Stimulated activated CD4-positive, alpha-beta T cell treated with anti-CD3 and anti-CD28 coated beads, Interleukin-15, amount 100 ng/mL, for 1 hour (primary cell): ENCODE measurements at places on chromosomes 12 and 14.

- DNase-seq, result no peak
These were observed 175.8 kb downstream of the TTC8 start for GRCh38 chr14:89000007-89000942.

GRCh38 chr14:50260511-50260910 lies 29.1 kb upstream of the SOS2 start:
- no peak for DNase-seq

GRCh38 chr12:120438495-120439198 lies 734 bp downstream of the COX6A1 start:
- DNase-seq, result no peak

DNA sequence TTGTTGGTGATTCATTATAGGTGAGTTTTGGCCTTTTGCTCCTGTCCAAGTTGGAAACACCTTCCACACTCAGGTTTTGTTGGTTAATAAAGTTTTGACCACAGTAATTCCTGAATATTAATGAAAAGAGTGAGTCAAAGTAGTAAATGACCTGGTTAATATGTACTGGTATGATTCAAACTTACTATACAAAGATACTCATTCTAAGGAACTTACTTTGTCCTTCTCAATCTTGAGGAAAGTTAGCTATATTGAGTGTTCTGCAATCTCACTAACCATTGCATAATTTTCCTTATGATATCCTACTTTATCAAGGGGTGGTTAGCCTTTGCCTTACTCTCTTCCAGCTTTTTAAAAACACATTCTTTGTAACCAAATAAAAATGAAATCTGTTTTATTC lies 20.9 kb upstream of the HECTD1 start:
- DNase-seq, result no peak

DNA sequence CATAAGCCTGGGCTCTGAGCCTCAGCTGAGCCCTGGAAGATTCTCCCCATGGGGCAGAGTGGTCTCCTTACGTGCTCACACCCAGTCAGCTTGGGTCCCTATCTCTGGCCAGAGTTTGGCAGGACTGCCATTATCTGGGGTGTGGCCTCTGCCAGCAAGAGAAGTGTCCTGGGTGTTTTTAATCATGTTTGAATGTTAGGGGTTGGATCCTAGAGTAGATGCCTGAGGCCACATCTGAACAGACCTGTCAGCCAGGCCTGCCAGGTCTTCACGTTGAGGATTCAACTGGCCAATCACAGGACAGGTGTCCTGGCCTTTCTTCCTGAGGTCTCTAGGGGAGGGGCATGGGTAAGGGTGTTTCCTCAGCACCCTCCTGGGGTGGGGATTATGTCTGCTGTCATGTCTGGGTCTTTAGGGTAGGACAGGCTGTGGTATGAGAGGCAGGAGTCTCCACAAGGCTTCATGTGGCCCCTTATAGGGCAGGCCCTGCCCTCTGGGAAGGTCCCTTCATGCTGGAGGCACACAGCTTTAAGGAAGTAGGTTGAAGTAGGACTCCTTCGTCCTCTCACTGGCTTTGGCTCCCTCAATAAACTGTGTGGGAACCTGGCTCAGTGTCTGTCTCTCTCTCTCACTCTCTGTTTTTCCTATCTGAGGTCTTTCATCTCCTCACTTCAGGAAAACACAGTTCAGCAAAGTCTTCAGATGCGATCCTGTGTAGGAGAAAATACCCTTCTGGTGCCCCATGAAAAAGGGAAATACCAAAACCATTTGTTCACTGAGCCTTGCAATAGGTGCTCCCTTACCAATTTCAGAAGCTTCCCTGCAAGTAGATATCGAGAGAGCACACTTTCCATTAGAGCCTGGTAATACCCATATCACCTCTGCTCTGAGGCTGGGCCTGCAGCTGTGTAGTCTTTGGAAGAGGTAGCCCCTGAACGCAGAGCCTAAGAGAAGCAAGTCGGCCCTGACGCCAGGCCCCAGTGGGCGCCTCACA lies 6.7 kb upstream of the FITM1 start:
- no peak for DNase-seq

DNA sequence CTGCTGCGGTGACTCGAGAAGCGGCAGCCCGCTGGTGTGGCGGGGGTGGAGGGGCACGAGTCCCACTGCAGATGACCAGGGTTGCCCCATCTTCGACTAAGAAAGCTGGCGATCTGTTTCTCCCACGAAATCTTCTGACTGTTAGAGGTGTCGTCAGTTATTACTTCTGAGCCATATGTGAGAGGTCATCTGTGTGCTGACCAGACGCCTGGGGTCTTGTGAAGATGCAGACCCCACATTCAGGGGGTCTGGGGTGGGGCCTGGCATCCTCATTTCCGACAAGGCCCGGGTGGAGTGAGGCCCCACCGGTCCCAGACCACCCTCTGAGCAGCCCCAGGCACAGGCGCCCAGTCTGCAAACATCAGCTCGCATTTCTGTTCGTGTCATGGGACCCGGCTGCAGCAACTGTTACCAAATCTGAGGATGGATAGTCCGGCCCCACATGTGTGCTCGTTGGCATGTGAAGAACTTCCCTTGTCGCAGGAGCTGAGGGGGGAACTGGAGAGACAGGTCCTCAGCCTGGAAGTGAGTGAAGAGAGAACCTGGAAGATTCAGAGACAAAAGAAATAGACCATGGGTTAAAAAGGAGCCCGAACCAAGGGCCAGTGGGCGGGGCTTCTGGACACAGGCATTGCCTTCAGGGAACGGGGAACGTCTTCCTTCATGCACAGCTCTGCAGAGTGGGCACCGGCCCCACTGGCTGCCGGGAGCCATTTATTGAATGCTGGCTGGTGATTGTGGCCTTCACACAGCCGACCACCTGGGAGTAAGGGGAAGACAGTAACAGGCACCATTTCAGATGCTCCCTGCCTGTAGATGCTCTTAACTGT lies 135.2 kb downstream of the ADGRD1 start:
- no peak for DNase-seq

GRCh38 chr14:80627745-80628144 lies 313.8 kb downstream of the CEP128 start:
- no peak for DNase-seq

GRCh38 chr12:30828686-30829085 lies 73.9 kb upstream of the CAPRIN2 start:
- DNase-seq, result no peak

- DNase-seq, result no peak
These were observed 128.7 kb downstream of the TMX1 start for GRCh38 chr14:51368721-51369163.

DNA sequence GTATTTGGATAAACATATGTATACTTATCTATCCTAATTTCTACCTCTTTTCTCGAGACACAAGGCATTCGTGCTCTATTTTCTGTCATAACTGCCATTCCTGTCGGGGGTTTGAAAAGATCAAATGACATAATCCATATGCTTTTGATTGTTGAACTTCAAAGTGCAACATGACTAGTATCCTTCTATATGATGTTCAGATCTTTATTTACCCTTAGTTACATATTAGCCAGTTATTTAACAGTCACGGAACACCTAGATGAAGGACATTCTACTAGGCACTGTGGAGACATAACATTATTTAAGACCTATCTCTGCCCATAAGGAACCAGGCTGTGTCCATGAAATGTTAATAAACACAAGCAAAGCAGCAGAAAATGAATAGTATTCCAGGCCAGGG lies 11.2 kb upstream of the GRIN2B start:
- no peak for DNase-seq

DNA sequence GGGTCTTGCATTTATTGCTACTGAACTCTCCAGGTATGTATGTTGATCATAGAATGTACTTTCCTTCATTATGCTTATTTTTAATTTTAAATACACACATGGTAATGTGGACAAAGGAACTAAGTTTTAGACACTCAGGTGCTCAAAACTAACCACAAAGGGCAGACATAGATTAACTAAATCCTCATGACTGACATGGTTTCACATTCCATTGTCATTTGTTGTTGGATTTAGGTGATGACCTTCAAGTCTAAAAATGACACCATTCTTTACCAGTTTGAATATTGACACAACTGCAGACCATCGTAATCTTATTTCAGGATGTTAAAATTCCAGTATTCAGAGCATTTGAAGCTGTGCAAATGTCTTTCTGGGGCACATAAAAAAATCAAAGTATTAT lies 128.4 kb downstream of the BBS10 start:
- DNase-seq, result no peak
